NCI-H1417 treated with DMSO at 0.1 percent for 48 hours (cell line): ENCODE measurements at places on chromosomes 3 and 15.

GRCh38 chr15:25838871-25839195, 24.3 kb downstream of the ATP10A start:
- no peak for DNase-seq

DNA sequence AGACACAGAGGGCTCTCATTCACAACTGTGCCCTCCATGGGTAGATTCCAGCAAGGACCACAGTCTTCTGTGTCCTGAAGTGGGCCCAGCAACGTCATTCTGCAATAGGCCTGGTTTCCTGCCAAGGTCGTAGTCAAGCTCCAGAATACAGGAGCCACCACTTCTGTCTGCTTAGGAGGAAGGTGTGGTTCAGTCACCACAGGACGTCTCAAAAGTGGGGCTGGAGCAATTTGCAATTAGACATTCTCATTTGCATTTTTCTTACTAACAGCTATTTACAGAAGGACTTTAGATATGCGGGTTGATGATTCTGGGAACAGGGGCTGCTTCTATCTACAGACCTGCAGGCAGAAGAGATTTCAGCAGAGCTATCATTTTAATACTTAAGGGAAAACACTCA, 58.7 kb upstream of the MYRIP start:
- DNase-seq, result no peak

- no peak for DNase-seq
Measured at GRCh38 chr3:124785973-124786372, 55.7 kb downstream of the UMPS start.

DNA sequence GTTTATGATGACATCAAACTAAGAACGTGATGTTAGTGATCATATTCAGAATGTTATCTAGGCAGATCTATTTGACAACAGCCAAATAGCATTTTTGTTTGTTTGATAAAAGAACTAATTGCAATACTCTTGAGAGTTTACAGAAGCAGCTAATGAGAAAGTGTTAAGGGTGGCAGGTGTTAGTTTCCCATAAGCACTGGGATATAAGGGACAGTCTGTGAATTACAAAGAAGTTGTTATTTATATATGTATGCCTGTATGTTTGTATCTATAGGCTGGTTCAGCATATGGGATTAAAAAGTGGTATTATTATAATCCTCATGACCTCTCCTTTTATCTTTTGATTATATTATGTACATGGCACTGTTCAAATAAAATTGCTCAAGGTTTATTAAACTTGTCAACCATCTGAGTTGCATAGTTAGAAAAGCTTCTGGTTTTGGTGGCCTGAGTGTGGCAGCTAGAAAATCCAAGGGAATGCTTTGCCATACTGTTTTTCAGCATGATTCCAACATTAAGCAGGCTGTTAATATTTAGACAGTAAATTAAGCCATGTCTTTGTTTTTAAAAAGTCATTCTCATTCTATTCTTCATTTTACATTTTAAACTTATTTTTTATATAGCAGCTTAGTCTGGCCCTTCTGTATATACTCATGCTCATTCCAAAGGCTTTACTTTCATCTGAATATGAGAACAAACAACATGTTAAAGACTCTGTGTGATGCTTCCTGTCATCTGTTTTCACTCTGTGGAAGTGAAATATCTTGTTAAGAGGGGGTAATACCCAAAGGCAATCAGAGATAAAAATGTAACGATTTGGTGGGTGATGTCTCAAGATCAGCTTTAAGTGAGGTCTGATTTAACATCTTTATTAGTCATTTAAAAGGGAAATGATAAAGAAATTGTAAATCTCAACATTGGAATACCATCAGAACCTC, 13.1 kb downstream of the ROBO2 start:
- DNase-seq, result no peak

DNA sequence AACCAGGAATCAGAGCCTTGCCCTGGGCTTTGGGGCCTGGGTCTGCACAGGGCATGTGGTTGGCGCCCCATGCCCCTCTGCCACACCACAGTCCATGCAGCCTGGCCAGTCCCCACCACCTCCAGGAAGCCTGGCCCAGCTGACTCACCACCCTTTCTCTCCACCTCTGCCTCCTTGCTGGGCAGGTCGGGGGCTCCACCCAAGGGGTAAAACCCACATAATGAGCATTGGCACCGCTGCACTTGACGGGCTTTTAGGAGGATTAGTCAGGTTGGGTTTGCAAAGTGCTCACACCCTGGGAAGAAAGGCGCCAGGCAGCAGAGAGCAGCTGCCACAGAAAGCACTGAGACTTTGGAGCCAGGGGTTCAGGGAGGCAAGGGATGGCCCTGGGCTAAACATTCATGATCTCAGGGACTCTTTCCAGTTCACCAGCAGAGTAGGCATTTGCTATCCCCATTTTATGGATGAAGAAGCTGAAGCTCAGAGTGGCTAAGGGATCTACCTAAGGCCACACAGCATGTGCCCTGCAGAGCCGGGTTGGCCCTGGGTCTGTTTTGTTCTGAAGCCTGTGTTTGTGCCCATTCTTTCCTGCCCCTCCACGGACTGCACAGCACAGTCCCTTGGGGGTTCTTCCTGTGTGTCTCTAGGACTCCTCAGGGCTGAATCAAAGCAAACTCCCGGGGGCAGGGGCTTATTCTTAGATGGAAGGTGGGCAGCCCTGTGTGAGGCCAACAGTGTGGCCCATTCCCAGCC, 113.4 kb downstream of the ETFA start:
- no peak for DNase-seq

GRCh38 chr3:134892761-134893160, 97.7 kb downstream of the EPHB1 start:
- no peak for DNase-seq

- DNase-seq, result no peak
Measured at GRCh38 chr15:98713585-98714001, 65.3 kb downstream of the IGF1R start.

DNA sequence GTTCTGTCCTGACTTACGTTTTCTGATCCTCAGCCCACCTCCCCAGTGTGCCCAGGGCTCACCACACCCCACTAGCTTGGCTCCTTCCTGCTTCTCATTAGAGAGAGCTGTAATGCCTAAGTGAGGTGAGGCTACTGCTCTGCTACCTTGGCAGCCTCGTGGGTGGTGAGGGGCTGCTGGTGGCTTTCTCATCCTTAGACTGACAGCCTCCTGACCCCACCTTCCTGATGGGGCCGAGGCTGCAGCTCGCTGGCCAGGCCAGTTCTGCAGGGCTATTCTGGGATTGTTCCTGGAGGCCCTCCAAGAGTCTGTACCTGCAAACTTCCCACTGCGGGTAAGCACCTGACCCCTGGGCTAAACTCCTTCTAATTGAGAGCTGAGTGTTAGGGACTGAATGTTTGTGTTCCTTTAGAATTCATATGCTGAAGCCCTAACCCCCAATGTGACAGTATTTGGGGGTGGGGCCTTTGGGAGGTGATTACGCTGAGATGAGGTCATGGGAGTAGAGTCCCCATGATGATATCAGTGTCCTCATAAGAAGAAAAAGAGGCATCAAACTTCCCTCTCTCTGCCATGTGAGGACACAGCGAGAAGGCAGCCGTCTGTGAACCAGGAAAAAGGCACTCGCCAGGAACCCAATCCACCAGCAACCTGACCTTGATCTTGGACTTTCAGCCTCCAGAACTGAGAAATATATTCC, 38.1 kb upstream of the IQSEC1 start:
- DNase-seq, result no peak

- no peak for DNase-seq
Measured at GRCh38 chr3:12708584-12709192, 44.8 kb upstream of the RAF1 start.

DNA sequence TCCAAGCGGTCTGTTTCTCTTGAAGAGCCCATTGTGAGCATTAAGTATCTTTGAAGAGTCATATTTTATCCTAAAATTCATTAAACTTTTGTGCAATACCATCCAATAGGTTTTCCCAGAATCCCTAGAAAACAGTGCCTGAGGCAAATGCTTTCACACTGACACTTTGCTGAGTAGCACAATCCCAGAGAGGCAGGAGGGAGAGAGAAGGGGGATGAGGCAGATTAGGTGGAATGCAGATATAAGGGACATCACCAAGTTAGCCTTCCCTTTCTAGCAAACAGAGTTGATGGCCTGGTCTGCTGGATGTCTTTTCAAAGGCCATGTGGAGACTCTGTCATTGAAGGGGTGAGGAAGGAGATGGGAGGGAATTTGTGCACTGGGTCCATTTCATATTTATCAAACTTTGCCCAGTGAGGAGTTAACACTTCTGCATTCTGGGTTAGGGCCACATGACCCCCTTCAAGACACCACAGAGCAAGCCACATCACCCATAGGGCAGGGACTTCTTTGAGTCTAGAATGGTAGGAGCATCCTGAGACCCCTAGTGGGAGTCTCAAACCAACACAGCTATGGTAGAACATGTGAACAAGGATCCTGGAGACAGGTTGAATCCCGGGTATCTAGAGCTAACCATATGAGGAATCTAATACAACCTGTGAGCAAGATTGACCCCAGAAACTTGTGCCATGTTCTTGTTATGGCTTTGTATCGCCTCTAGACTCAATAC, 32.0 kb upstream of the SEMA6D start:
- DNase-seq, result no peak

DNA sequence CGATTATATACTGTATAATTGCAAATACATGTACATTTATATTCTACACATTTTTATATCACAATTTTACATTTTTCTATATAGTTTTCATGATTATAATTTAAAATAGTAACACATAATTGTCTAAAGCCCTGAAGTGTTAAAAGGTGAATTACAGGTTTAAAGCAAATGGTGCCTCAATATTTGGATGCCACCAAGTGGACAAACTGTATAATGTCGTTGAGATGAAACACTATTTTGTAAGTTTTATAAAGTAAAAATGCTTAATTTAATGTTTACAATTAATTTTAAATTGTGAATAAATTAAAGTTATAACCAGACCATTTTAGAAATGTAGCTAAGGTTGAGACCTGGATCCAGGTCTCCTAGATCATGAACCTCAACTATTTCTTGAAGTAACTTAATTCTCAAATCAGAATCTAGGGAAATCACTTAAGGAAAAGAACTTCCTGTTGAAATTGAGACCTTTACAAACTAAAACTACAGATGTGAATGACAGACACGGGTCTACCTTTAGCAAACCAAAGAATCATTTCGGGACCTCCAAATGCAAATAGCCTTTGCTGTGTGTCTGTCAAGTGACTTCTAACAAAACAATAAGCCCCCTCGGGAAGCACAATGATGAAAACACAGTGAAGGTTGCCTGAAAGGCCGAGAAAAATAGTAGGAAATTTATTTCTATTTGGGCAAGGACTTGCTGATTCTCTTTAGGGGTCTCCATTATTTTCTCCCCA, 37.8 kb downstream of the EHHADH start:
- DNase-seq, result no peak

GRCh38 chr3:27090275-27091041, 278.7 kb downstream of the NEK10 start:
- no peak for DNase-seq

GRCh38 chr15:78751602-78751979, 59.7 kb downstream of the ADAMTS7 start:
- DNase-seq, result no peak

DNA sequence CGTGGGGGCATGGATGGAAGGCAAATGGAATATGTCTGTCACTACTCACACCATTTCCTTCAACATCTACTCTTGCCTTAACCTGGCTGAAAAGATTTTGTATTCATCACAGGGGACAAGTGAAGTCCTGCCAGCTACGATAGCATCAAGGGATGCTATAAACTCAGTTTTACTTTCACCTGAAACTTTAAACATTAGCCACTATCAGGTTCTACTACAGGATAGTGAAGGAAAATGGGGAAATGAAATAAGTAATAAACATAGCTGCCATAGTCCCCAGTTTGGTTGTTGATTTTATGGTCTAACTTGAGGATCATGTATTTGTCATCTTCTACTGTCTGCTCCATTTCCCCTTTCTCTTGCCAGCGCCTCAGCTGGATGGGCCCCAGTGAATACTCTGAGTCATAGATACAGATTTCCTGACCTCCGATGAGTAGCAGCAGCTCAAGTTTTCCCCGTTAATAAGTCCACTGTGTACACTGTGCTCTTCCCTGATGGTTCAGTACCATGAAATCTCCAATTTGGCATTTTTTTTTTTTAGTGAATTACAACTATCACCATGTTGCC, 338.2 kb upstream of the SLCO3A1 start:
- no peak for DNase-seq

DNA sequence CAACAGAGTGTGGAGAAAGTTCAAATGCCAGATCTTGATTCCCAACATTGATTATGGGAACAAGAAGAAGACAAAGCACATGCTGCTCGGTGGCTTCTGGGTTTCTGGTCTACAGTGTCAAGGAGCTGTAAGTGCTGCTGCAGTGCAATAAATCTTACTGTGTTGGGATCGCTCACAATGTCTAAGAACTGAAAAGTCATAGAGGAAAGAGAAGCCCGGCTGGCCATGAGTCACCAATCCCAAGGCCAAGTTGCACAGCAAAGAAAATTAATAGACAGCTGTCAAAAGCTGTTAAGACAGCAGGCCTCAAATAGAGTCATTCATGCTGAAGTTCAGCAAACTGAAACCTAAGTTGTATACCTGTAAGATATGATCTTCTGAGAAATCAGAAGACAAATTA, 33.2 kb upstream of the SPPL2A start:
- no peak for DNase-seq

GRCh38 chr3:42228796-42229195, 37.2 kb downstream of the CCK start:
- DNase-seq, result no peak

DNA sequence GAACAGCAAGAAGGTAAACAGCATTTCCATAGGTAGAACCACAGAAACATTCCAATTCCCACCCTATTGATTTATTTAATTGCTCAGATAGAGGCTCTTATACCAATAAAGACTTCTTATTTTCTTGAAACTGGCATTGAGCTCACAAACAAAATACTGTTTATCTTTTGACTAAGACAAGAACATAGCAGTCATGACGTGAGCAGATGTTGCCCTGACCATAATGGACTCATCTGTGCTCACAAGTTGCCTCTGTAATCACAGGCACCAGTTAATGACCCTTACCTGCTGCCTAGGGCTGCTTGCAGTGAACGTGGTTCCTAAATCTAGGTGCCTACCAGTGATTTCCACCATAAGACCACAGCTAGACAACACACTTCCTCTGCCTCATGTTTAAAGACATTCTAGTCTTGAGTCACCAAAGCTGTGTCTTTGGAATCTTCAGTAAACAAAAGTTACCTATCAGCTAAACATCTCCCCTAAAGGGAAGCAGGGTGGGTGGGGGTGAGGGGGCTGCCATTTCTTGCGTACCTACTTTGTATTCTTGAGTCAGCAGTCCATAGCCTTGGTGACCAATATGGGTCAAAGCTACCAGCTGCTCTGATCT, 2.1 kb downstream of the FYCO1 start:
- DNase-seq, result no peak

GRCh38 chr3:99504258-99504657, 134.1 kb upstream of the COL8A1 start:
- DNase-seq, result no peak

GRCh38 chr15:75905231-75905630, 1.6 kb downstream of the FBXO22 start:
- DNase-seq, result no peak
